ENCODE measurements at places on chromosomes 2 and 18. TPM values are rescaled to one million over a fixed set of nuclear protein-coding genes. Genes with fewer than 3 reads are reported as not detected.

The PARD6G gene
- 26.9 TPM for total RNA-seq

GRCh38 chr18:13796515-13796914 is 27.4 kb upstream of the MC5R start:
- no peaks in the 10 kb centered on the region for H3K27me3 ChIP-seq
- DNase-seq, result no peak
- H3K36me3 ChIP-seq, result no peaks in the 10 kb centered on the region
- H3K4me1 ChIP-seq, result peaks cover 8% of the 10 kb centered on the region
- no peak overlapping the region for H3K4me3 ChIP-seq
- no peak overlapping the region for H3K27ac ChIP-seq

DNA sequence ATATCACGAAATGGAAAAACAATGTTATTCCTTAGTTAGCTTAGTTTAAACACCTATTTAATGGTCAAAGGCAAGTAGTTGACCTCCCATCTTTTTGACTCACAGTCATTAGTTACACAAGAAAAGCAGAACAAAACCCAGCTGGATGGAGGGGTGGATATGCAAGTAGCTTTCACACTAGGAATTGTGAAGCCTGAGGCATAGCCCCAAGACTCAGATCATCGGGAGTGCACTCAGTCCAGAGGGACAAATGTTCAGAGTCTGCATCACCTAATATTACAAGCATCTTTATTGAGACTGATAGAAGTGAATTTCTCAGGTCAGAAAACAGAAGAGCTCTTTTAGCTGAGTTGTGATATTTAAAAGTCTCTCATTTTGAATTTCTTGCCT is 15.5 kb upstream of the CPS1 start:
- H3K4me1 ChIP-seq, result no peaks in the 10 kb centered on the region
- H3K4me3 ChIP-seq, result no peak overlapping the region
- no peaks in the 10 kb centered on the region for H3K27me3 ChIP-seq
- H3K27ac ChIP-seq, result no peak overlapping the region

GRCh38 chr2:238731961-238732360 is 115.9 kb upstream of the TWIST2 start:
- H3K4me1 ChIP-seq, result peaks cover 16% of the 10 kb centered on the region
- H3K36me3 ChIP-seq, result no peaks in the 10 kb centered on the region
- no peaks in the 10 kb centered on the region for H3K27me3 ChIP-seq
- no peak for DNase-seq
- H3K27ac ChIP-seq, result no peak overlapping the region
- no peak overlapping the region for H3K4me3 ChIP-seq

All from astrocyte (in vitro differentiated cells and primary cell).